ENCODE measurements at places on chromosomes 3 and 15.

DNA sequence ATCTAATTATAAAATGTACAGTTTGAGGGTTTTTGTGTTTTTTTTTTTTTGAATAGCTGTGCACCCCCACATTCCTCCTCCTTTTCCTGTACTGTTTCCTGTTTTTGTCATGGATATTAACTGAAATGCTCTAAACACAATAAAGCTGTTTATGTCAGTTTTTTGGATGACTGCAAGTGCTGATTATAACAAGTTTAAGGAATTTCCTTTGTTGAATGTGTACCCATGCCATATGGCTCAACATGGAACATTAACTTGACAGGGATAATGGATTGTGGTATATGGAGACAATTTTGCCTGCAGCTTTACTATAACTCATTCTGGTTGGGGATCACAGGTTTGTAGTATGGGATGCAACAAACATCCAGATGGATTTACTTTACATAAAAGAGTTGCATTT, 216.4 kb downstream of the TCF12 start:
- DNase-seq = no peak

DNA sequence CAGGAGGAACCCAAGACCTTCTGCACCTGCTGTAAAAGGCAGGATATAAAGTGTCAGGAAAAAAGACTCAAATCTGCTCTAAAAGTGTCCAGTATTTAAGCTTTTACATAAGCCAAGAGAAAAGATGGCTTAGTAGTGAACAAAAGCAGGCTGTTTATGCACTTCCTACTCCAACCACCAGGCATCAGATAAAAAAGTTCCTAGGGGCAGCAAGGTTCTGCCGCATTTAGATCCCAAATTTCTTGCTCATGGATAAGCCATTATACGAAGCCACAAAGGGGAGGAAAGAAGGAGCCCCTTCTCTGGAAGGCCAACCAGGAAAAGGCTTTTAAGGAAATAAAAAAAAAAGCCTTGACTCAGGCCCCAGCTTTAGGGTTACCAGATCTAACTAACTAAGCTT, 10.6 kb upstream of the SLC9C1 start:
- no peak for DNase-seq

- DNase-seq = peak; percentile 58
These were observed 10.4 kb downstream of the SLITRK3 start for GRCh38 chr3:165185707-165186327.

GRCh38 chr3:52373676-52374075, 57.6 kb downstream of the DNAH1 start:
- peak; percentile 30 for DNase-seq

- no peak for DNase-seq
These were observed 159.8 kb downstream of the ADAMTSL3 start for GRCh38 chr15:83813682-83814081.

- DNase-seq = no peak
These were observed 6.9 kb downstream of the NCEH1 start for GRCh38 chr3:172704001-172704400.

GRCh38 chr3:28240441-28240840, 978 bp upstream of the CMC1 start:
- DNase-seq = no peak

GRCh38 chr3:10223676-10224639, 24.3 kb upstream of the TATDN2 start:
- DNase-seq = no peak

DNA sequence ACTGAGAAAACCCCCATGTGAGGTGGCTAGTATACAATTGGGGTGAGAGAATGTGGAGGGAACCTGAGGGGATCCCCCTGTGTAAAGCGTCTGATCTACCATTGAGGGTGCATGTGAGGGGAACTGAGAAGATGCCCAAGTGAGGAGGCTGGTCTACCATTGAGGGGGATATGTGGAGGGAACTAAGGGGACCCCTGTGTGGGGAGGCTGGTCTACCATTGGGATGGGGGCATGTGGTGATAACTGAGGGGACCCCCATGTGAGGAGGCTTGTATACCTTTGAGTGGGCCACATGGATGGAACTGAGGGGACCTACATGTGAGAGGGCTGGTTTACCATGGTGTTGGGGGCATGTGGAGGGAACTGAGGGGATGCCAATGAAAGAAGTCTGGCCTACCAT, 160.8 kb downstream of the FBLN2 start:
- no peak for DNase-seq

- peak; percentile 92 for DNase-seq
These were observed 688.8 kb upstream of the CCDC54 start for GRCh38 chr3:106688464-106688863.

DNA sequence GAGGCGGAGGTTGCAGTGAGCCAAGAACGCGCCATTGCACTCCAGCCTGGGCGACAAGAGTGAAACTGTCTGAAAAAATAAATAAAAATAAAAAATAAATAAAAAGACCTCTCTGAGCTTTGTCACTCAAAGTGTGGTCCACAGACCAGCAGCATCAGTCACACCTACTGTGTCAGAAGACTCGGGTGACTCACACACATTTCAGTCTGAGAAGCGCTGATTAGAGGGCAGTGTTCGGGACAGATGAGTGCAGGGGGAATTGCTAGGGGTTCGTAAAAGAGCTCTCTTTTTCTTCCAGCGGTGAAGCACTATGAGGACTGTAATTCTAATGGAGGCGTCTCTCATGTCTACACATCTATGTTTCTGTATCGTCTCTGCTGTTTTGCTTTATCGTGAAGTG, 5.7 kb downstream of the PODXL2 start:
- no peak for DNase-seq

DNA sequence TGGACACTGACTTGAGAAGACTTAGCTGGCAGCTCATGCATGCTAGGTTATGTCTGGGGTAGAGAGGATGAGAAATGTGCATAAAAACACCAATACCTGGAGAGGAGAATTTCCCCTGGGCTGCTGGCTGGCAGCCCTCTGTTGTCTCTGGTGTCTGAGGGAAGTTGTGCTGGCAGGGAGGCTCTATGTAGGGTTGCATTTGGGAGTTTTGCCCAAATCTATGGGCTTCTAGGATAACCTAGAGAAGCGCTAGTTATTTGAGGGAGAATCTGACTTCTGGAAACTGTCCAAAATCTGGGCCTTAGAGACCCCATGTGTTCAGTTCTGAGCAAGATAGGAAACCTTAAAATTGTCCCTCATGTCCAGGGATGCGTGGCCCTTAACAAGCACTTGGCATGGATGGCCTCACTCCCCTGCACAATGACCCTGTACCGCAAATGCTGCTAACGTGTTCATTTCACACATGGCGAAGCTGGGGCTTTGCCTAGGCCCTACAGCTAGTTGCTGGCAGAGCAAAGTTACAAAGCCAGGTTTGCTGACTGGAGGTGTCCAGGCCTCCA, 70.3 kb upstream of the ATP2B2 start:
- no peak for DNase-seq

All from fibroblast of gingiva (primary cell).